Cerebellar nuclear complex (tissue), 1 donor: ENCODE measurements at places on chromosomes 16 and 17.

GRCh38 chr16:58389724-58390123 is 2.5 kb upstream of the GINS3 start:
- DNase-seq = no peak

- no peak for DNase-seq
Measured at GRCh38 chr17:77622647-77623046, 335.9 kb upstream of the TNRC6C start.

DNA sequence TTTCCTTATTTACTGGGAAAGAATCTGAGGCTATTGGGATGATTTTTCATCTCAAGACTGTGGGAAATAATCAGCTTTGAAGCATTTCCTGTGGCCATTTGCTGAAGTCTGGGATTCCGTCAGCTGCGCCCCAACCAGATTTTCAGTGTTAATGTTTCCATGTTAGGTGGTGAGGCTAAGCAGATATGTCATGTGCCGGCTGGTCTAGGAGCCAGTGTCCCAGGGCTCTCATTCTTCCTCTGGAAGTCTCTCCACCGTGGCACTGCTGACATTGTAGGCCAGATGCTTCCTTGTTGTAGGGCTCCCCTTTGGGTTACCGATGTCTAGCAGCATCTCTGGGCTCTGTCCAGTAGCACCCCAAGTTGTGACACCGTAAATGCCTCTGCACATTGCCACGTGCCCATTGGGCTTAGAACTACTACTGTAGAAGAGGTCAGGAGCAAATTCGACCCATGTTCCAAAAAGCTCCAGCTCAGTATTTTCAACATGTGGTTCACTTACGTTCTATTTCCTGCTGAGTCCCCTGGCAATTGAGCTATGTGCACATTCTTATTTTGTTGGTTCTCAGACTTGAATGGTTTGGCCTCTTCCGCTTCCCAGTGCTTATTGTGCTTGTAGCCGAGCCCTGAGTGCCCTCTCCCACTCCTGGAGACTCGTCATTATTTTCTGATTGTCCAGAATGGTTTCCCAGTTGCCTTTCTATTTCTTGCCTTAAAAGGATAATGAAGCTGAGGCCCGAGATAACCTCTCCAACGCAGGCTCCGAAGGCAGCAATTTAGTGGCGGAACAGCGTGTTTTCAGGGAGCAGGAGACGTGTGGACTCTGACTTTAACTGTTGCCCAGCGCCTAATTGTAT is 82.2 kb downstream of the SPECC1 start:
- DNase-seq = no peak

DNA sequence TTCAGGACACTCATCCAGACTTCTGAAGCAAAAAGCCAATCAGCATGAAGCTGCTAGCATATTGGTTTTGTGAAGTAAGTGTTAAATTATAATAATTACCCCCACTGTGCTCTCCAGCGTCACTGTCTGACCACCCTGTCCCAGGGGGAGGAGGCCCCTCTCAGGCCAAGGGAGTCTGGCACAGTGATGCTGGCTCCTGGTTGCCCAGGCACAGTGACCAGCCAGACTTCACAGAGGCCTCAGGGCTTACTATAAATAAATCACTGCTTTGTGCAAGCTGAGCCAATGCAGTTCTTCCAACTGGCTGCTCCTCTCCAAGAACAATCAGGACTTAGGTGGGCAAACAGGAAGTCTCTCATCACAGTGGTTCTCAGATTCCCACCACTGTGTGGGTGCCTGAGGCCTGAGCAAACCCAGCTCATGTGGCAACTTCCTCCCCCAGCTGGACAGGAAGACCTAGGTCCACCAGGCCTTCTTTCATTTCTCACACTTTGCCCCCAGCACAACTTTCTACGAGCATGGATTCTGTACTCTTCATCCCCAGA is 1.7 kb upstream of the DBNDD1 start:
- no peak for DNase-seq

- no peak for DNase-seq
Measured at GRCh38 chr17:78781893-78782304, at the start of gene CYTH1. CYTH1 (minus strand) TSS chr17:78782273; CDS start chr17:78782223, 50 bp downstream.
